Activated CD8-positive, alpha-beta memory T cell treated with anti-CD3 and anti-CD28 coated beads, Interleukin-2, amount 10 ng/mL, durations not matched to agents 7 days and 5 days (primary cell): ENCODE measurements at places on chromosomes 3 and 15.

DNA sequence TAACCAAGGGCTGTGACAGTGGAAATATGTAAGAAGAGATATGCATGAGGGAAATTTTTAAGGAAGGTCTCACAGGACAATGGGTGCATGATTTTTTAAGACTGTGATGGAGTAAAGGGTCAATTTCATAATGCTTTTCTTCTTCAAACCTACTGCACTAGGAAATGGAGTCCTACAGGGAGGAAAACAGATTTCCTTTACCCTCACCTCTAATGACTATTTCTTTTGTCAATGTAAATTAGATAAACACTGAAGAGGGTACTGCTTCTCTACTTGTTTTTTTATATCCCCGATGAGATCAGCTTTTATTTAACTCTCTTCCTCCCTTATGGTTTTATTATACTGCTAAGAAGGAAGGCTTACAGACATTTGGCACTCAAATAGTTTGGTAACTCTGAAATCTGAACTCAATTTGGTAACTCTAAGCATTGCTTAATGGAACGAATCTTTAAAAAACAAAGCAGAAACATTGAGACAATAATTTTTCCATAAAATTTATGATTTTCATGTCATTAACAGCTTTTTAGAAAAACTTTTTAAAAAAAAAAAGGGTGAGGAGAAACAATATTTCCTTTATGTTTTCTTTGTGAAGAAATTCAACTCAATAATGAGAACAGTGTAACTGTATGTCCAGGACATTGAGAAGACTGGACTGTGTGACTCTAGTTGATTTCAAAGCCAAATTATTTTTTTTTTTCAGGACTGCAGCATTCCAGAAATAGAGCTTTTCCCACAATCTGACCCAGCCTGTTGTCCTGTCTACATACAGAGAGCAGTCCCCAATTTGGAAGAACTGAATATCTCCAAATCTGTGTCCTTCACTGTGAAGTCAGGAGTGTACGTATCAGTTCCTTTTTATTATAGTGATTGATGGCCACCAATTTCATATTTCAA is 64.4 kb downstream of the CRYBG3 start:
- no peak for DNase-seq

DNA sequence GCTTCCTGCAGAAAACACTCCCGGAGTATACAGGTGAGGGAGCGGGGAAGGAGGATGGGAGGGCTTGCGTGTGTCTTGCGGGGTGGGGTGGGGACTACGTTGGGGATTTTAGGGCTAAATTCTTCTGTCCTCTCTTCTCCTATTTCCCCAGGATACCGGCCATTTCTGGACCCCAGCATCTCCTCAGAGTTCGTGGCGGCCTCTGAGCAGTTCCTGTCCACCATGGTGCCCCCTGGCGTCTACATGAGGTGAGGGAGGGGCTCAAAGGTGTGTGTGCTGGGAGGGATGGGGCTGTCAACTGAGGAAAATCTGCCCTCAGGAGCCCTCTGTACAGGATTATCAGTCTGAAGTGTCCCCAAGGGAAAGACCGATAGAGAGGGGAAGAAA is 6.6 kb downstream of the DUOX1 start:
- DNase-seq = no peak

DNA sequence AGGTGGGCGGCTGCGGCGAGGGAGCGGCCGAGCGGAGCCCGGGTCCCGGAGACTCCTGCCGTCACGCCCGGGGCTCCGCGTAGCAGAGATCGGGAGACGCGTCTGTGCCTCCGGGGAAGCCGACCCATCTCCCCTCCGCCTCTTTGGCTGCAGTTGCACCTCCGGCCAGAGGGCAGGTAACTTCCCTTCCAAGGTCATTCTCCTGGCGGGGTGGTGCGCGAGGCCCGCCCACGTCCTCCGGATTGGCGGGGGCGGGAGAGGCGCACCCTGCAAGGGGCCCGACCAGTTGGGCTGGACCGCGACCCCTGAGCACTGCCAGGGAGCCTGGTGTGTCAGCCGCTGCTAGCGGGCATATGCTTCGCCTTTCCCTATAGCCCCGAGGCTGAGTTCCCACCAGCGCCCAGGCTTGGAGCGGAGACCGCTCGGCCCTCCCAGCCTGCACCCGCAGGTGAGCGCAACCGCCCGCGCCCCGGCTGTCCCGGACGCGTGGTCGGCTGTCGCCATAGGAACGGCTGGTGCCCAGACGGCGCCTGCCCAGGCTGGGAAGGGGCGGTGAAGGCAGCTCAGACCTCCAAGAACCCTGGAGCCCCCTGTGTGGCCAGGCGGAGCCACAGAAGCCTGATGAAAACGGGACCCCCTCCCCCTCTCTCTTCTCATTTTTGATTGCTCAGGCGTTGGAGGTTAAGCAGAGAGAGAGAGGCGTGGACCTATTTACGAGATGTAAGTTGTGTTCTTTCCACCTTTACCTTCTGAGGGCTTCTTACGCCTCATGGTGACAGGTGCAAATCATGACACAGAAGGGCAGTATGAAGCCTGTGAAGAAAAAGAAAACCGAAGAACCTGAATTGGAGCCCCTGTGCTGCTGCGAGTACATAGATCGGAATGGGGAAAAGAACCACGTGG is 453 bp downstream of the ZDHHC23 start:
- peak; percentile 45 for DNase-seq

DNA sequence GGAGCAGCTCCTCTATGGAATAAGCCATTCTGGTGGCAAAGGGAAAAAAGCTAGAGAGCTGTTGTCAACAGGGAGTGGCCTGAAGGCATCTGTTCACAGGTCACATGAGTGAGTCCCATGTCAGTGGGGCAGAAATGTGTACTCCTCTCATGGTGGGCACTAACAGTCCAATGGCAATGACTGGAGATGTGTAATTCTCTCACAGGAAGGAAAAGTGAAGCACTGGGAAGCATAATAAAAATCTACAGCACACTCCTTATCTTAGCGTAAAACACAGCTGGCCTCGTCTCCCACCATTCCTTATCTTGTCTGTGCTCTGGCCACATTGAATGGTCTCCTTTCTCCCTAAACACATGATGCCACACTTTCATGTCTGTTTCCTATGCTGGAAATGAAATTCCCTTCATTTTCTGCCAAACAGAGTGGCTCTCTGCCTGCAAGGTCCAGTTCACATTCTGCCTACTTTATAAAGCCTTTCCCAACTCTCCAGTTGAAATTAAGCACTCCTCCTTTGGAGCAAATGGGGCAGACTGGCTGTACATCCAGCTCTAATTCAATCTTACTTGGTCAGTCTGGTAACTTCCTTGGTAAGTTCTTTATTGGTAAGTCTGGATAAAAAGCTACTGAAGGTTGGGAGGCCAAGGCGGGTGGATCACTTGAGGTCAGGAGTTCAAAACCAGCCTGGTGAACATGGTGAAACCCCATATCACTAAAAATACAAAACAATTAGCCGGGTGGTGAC is 139.8 kb downstream of the RPL22L1 start:
- DNase-seq = no peak

- DNase-seq = no peak
Measured at GRCh38 chr15:29102911-29103823, 166.5 kb downstream of the NSMCE3 start.

DNA sequence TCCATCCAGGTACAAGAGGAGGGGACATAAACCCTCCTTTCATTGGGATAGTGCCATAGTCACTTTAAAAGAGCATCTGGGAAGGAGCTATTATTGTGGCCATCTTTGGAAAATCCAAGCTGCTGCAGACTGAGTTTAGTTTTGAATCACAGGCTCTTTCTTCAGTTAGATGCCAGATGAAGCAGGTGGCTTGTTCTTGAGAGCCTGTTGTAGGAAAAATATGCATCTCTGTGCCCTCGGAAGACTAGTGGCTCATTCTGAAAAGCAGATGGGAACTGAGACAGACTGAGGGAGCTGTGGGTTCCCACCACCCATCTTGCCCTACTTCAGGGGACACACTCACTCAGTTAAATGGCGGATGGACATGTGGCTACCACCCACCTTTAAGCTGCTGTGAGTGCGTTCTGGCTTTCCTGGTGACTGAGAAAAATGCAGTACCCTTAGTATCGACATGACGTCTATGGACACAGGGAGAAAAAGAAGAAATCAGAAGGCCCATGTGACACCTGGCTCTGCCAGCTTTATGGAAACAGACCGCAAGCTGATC is 50.2 kb downstream of the RARB start:
- no peak for DNase-seq
